ENCODE measurements at places on chromosomes 1 and 21.

- DNase-seq, result no peak
These were observed 34.8 kb downstream of the ANKRD13C start for GRCh38 chr1:70319750-70320149.

- no peak for DNase-seq
These were observed 41.7 kb downstream of the RPRD2 start for GRCh38 chr1:150405660-150406059.

- no peak for DNase-seq
These were observed 163.9 kb downstream of the AKT3 start for GRCh38 chr1:243686159-243686558.

GRCh38 chr21:26164311-26164710 is 6.3 kb downstream of the APP start:
- no peak for DNase-seq

GRCh38 chr1:3695326-3696217 is 43.3 kb downstream of the TP73 start:
- peak; percentile 42 for DNase-seq

GRCh38 chr1:40896482-40896881 is 34.3 kb upstream of the CITED4 start:
- DNase-seq, result no peak

Measured in stimulated activated CD4-positive, alpha-beta T cell treated with anti-CD3 and anti-CD28 coated beads, Interleukin-2, amount 100 ng/mL, for 24 hours (primary cell).